ENCODE measurements at places on chromosomes 11 and 22.

GRCh38 chr22:31734512-31734911 lies 15.4 kb downstream of the PRR14L start:
- peaks cover 6% of the 10 kb centered on the region for H3K36me3 ChIP-seq
- no peak overlapping the region for H3K27ac ChIP-seq
- no peaks in the 10 kb centered on the region for H3K4me1 ChIP-seq
- no peaks in the 10 kb centered on the region for H3K27me3 ChIP-seq
- no peak for DNase-seq

DNA sequence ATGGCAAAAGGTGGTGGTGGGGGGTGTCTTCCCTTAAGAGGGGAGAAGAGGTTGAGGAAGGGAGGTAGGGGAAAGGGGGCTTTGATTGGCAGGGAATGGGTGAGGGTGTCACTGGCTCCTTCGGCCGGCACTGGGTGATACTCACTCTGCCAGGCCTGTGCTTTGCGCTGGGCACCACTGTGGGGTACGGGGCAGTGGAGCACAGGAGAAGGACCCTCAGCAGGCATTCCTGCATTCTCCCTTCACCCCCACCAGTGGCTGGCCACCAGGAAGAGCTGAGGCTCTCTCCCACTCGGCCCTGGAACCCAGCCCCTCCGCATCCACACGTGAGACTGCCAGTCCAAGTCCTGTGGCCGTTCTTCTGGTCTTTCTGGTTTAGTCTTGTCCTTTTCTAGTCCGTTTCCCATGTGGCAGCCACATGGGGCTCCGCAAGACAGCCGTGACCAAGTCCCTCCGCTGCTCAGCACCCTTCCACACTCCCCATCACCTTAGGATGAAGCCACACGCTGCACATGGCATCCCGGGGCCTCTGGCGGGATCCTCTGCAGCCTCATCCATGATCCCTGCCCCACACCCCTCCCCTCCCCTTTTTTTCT lies 8.0 kb downstream of the CAPN5 start:
- H3K27ac ChIP-seq, result no peak overlapping the region
- no peaks in the 10 kb centered on the region for H3K27me3 ChIP-seq

DNA sequence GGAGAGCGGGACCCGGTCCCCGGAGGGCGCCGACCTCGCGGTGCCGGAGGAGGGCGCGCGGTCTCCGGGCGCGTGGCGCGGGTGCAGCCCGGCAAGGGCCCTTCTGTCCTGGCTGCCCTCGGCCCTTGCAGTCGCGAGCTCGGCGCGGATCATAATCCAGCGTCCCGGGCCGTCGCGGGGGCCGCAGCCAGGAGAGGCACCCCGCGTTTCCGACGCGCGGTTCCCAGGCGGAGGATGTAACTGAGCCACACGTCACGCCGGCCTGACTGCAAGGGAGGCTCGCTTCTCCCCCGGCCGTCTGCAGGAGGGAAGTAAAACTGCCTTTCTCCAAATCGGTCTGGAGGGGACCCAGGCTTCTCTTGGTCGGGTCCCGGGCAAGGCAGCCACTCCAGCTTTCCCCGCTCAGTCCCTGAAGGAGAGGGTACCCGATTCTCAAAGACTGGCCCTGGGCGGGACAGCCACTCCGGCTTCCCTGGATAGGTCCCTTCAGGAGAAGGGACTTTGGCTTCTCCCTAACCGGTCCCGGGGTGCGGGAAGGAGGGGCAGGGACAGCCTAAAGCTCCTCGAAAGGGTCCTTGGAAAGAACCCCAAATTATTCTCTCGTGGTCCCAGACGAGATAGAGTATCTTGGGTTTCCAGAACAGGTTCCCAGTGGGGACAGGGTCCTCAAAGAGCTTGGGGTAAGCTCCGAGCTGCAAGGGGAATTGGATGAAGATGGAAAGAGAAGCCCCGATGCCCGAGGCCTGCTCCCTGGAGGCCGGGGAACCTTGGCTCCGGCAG lies 836 bp downstream of the SPON1 start:
- H3K27ac ChIP-seq, result no peak overlapping the region
- H3K27me3 ChIP-seq, result peaks cover 74% of the 10 kb centered on the region
- no peaks in the 10 kb centered on the region for H3K4me1 ChIP-seq

GRCh38 chr11:75524665-75525432 lies 892 bp downstream of the GDPD5 start:
- peaks cover 4% of the 10 kb centered on the region for H3K27me3 ChIP-seq
- no peaks in the 10 kb centered on the region for H3K36me3 ChIP-seq
- H3K4me3 ChIP-seq, result peak overlapping the region; percentile 68
- DNase-seq, result no peak

DNA sequence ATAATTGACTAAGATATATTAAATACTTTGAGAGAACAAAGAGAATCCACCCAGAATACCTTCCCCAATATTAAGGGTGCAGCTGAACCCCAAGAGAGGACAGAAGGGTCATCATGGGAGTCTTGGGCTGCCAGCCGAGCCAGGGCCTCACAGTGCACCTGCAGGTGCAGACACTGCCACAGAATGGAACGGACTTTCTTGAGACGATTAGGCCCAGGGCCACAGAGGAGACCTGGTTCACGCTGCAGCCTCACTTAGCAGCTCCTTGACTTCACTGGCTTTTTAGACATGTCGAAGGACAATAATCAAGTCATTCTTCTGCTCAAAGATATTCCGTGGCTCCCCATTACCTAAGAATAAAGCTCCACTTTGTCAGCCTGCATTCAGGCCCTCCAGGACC lies 100.6 kb downstream of the PHF21B start:
- no peak overlapping the region for H3K27ac ChIP-seq
- H3K36me3 ChIP-seq, result no peaks in the 10 kb centered on the region
- DNase-seq, result no peak
- no peaks in the 10 kb centered on the region for H3K4me1 ChIP-seq
- H3K4me3 ChIP-seq, result no peak overlapping the region
- no peaks in the 10 kb centered on the region for H3K27me3 ChIP-seq

- H3K4me1 ChIP-seq, result 0 out of 2 replicates have a peak, but pooled peaks cover 5% of the 10 kb centered on the region
- H3K4me3 ChIP-seq, result no peak overlapping the region
- H3K36me3 ChIP-seq, result no peaks in the 10 kb centered on the region
- DNase-seq, result no peak
These were observed 3.2 kb downstream of the ST14 start for GRCh38 chr11:130162733-130163132.

DNA sequence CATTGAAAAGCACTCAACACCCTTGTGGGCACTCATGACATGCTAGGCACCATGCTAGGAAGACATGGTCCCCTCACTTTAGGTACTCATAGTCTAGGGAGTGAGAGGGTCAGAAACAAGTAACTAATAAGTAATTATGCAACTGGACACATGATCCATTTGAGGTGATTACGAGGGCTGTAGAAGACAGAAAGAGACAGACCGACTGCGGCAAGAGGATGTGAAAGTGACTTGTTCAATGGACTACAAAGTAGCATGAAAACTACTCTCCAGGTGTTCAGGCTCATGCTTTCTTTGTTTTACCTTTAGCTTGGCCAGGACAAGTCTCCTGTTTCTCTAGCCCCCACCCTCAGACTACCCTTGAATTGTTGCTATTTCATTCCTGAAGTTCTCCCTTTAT lies 310.8 kb upstream of the SORL1-AS1 start:
- no peaks in the 10 kb centered on the region for H3K4me1 ChIP-seq
- no peak overlapping the region for H3K27ac ChIP-seq
- no peaks in the 10 kb centered on the region for H3K36me3 ChIP-seq
- H3K27me3 ChIP-seq, result peaks cover 20% of the 10 kb centered on the region
- DNase-seq, result no peak

DNA sequence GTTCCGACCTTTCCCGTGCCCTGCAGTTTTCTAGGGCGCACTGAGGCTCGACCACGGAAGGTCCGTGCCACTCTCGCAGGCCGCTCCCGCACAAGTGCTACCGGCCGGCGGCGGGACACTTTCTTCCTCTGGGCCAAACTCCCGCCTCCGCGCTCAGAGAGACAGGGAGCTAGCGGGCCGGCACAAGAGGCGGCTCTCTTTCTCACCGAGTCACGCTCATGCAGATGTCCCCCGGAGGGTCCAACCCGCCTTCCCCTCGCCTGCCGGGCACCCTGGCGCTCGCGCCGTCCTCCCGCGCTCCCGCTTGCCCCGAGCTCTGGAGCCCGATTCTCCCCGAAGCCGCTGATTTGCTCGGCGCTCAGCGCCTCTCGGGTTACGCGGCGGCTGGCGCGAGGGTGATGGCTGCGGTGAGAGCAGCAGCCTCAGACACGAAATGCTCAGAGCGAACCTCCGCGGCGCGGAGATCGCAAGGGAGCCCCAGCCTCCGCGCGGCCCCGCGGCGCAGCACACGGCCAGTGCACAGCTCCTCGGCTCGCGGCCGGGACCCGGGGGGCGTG lies 1.0 kb downstream of the LMO1 start:
- peaks cover 9% of the 10 kb centered on the region for H3K4me1 ChIP-seq
- DNase-seq, result no peak
- H3K27me3 ChIP-seq, result peaks cover 28% of the 10 kb centered on the region
- H3K36me3 ChIP-seq, result no peaks in the 10 kb centered on the region
- H3K4me3 ChIP-seq, result peak overlapping the region; percentile 49

DNA sequence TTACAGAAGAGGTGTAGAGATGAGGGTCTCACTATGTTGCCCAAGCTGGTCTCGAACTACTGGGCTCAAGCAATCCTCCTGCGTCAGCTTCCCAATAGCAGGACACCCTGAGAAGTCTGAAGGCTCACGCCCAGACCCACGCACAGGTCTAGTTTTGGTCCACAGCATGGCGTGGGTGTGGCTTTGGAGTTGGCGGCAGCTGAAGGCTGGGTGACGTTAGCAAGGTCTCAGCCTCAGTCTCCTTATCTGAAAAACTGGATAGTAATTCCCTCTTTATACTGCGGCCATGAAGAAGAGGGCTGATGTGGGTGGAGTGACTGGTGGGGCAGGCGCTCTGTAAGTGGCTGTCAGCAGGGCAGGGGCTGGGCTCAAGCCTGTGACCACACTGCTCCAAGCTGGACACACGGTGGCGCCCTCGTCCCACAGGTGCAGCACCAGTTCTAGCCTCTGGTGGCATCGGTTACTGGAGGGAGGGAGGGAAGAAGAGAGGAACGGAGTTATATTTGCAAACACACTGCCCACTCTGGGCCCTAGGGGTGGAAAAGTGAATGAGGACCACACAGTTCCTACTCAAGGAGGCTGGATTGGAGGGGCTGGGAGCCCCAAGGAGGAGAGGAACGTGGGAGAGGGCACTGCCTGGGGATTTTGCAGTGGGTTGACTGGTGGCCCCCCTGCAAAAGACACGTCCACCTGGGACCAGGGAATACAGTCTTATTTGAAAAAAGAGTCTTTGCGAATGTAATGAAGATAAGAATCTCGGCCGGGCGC lies 19.6 kb upstream of the CARD10 start:
- no peaks in the 10 kb centered on the region for H3K36me3 ChIP-seq
- H3K4me3 ChIP-seq, result peak overlapping the region; percentile 32
- no peak overlapping the region for H3K27ac ChIP-seq
- peaks cover 16% of the 10 kb centered on the region for H3K4me1 ChIP-seq
- H3K27me3 ChIP-seq, result no peaks in the 10 kb centered on the region

GRCh38 chr22:29152045-29152953 lies 53.4 kb upstream of the EMID1 start:
- no peaks in the 10 kb centered on the region for H3K36me3 ChIP-seq
- DNase-seq, result no peak
- no peaks in the 10 kb centered on the region for H3K27me3 ChIP-seq
- H3K27ac ChIP-seq, result no peak overlapping the region

GRCh38 chr11:48055292-48056132 lies 75.2 kb downstream of the PTPRJ start:
- peak overlapping the region; percentile 82 for H3K27ac ChIP-seq
- H3K4me3 ChIP-seq, result peak overlapping the region; percentile 23
- H3K36me3 ChIP-seq, result no peaks in the 10 kb centered on the region
- H3K27me3 ChIP-seq, result no peaks in the 10 kb centered on the region

DNA sequence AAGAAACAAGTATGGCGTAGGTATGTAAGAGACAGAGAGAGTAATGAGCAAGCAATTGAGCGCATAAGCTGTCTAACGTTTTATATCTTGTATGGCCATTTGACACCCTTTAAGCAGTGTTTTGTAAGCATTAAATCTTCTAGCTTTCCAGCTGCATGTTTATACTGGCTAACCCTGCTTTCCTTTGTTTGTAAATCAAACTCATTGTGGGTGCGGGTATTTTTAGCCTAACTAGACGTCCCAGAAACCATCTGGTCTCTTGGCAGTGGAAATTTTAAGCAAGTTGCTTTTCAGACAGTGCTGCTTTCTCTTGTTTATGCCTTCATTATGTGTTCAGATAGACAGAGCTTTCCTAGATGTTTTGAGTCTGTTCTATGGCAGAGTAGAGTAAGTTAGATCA lies 73.5 kb downstream of the RNF169 start:
- no peaks in the 10 kb centered on the region for H3K27me3 ChIP-seq
- no peak for DNase-seq
- 0 out of 2 replicates have a peak, but pooled peaks cover 2% of the 10 kb centered on the region for H3K4me1 ChIP-seq
- no peak overlapping the region for H3K27ac ChIP-seq
- peaks cover under 1% of the 10 kb centered on the region for H3K36me3 ChIP-seq

DNA sequence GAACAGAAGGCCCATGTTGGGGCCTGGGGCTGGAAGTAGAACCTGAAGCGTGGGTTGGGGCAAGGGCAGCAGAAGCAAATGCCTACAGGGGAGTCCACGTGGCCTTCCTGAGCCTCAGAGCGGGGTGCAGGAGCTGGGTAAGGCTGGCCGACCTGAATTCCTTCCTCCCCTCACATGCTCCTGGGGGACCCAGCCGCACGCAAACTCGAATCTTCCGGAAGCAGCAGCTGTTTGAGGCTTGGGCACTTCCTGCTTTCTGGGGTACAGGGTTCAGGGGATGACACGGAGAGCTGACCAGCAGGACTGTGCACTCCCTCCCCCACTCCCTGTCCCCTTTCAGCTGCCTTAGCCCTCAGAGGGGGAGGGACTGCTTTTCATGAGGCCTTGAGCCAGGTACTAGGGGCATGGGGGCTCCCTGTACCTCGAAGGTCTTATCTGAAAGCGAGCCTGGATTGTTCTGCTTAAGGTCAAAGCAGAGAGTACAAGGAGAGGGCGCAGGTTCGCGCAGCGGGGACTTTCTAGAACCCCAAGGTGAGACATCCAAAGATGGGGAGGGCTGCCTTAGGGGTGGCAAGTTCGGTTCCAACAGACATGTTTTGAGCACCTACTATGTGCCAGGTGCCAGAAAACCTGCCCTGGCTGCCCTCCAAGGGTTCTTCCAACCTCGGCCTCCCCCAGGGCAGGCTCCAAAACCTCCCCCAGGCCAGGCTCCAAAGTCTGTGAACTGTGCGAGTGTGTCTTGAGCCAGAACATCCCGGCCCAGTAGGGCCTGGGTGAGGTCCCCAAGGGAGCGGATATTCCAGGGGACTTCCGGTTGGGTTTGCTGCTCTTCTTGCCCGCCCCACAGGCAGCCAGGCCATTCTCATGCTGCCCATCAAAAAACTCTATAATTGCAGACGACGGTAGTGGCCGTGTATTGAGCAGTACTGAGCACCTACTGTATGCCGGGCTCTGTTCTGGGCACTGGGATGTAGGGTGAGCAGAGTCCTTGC lies 1.7 kb downstream of the NCF4 start:
- H3K36me3 ChIP-seq, result no peaks in the 10 kb centered on the region
- H3K4me1 ChIP-seq, result no peaks in the 10 kb centered on the region
- H3K4me3 ChIP-seq, result no peak overlapping the region
- no peak overlapping the region for H3K27ac ChIP-seq
- no peaks in the 10 kb centered on the region for H3K27me3 ChIP-seq

- no peak overlapping the region for H3K4me3 ChIP-seq
- peak overlapping the region; percentile 84 for H3K27ac ChIP-seq
- DNase-seq, result no peak
- no peaks in the 10 kb centered on the region for H3K36me3 ChIP-seq
- no peaks in the 10 kb centered on the region for H3K27me3 ChIP-seq
These were observed 36.0 kb upstream of the GNB1L start for GRCh38 chr22:19890502-19891316.
